T-helper 1 cell (primary cell): ENCODE measurements at places on chromosomes 5 and 9.

- DNase-seq, result no peak
These were observed 101.1 kb downstream of the APBA1 start for GRCh38 chr9:69571032-69571431.

GRCh38 chr5:59760785-59761348 lies 132.7 kb downstream of the PDE4D start:
- DNase-seq, result no peak

GRCh38 chr9:85089188-85089969 lies 419.9 kb downstream of the NTRK2 start:
- no peak for DNase-seq

- DNase-seq, result no peak
These were observed 144.4 kb downstream of the ARHGEF28 start for GRCh38 chr5:73770172-73771025.

GRCh38 chr5:8445139-8445538 lies 576.2 kb downstream of the MTRR start:
- no peak for DNase-seq

GRCh38 chr9:69389437-69389995 lies 64.5 kb downstream of the ENTREP1 start:
- DNase-seq, result no peak

- no peak for DNase-seq
These were observed 10.4 kb upstream of the PPARGC1B start for GRCh38 chr5:149719666-149720065.

DNA sequence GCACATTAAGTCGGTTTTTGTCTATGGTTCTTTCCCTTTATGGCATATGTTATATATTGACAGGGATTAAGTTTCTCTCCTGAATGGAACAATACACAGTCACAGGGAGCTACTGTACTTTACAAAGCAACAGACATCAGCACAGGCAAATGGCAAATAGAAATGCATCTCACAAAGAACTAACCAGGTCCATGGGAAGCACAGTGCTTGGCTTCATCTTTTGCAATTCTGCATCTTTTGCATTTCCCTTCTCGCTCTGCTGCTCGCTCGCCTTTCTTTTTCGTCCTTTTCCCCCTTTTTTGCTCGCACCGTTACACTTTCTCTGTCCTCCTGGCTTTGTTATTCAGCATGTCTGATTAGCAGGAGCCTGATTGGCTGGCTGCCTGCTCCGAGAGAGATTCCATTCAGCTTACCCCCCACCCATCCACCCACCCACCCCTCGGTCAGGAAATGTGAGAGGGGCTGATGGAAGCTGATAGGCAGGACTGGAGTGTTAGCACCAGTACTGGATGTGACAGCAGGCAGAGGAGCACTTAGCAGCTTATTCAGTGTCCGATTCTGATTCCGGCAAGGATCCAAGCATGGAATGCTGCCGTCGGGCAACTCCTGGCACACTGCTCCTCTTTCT lies at the start of gene ADAMTSL1:
ADAMTSL1 (plus strand) TSS at position 502 of the 628 bp plus-strand sequence; CDS start at position 582, 80 bp downstream.
- DNase-seq, result no peak

DNA sequence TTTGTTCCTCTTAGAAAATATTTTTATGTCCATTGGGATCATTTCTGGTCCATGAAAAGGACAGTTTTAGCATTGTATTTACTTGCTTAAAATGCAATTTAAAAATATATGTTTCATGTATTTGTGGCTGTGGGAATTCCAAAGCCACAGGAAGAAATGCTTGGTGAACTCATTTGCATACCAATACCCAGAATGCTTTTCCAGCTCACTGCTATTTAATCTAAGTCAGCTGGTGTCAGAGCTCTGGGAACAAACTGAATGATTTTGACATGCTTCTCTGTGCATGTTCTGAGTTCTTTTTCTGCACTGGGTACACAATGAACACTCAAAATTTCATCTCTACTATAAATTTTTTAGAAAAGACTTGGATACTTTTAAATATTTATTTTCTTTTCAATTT lies 482.8 kb upstream of the ARRDC3 start:
- no peak for DNase-seq

- no peak for DNase-seq
These were observed 436.7 kb downstream of the ZSWIM6 start for GRCh38 chr5:61768692-61769281.

DNA sequence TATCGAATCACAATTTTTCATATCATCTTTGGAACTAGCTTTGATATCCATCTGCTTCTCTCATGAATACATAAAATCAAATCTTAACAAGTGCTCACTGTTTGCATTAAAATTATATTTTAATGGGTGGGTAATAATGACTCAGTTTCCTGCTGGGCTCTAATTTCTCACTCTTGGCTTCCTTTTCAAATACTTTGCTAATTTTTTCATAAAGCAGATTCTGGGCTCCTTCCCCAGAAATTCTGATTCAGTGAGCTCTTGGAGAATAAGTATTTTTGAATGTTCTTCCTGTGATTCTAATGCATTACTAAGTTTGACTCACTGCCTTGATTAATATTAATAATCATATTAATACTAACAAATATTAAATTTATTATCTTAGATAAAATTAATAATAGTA lies 48.9 kb downstream of the YIPF5 start:
- no peak for DNase-seq

DNA sequence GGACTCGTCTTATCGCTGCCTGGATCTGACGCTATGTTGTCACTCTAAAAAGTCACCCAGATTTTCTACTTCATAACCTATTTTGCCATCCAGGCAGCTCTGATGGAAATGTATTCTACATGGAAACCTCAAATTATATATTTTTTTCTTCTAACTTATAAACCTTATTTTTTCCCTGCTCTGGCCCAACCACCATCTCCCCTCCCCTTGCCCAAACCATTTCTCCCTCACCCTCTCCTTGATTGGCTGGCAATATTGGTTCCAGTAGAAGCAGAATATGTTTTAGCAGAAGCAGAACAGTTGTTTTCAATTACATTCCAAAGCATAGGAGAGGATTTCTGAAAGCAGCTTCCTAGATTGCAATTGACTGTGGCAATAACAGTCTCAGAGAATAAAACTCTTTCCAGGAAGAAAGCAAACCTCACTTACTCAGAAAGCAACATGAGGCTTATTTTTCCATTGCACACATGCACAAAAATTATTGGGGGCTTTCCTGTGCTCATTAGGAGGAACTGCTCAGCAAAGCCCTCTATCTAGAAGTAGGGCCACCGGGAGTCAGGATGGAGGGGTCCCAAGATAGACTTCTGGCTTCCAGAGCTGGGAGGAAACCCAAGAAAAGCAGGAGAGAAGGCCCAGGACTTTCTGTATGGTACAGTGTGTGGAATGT lies 191.8 kb downstream of the ESM1 start:
- no peak for DNase-seq

DNA sequence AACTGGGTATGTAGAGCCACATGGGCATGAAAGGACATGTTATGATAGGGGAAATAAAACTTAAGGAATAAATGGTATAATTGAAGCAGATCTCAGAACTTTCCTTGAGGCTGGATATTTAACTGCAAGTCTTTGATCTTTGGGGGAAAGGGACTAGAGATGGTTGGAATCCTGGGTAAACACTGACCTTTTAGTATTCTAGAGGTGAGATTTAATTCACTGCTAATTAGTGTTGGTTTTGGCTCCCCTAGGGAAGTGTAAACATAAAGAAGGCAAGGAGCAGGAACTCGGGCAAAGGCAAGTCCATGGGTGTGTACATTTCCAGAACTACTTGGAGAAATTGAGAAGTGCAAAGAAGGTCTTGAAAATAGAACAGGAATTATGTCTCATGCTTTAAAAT lies 16.6 kb downstream of the NIM1K start:
- DNase-seq, result no peak

GRCh38 chr5:73901455-73901854 lies 275.5 kb downstream of the ARHGEF28 start:
- no peak for DNase-seq

DNA sequence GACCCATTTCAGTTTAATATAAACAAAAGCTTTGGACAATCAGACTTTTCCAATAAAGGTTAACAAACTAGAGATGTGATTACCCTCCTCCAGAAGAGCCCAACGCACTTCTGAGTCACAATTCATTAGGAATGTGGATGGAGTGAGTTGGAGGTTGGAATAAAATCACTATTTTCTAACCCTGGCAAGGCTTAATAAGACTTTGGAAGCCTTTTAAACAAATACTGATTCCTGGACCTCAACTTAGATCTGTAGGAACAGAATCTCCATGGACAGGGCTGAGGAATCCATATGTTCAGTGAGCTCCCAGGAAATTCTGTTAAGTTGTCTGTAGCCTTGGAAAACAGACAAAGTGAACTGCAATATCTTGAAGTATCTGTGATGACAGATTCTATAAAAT lies 233.5 kb upstream of the ELL2 start:
- DNase-seq, result no peak

DNA sequence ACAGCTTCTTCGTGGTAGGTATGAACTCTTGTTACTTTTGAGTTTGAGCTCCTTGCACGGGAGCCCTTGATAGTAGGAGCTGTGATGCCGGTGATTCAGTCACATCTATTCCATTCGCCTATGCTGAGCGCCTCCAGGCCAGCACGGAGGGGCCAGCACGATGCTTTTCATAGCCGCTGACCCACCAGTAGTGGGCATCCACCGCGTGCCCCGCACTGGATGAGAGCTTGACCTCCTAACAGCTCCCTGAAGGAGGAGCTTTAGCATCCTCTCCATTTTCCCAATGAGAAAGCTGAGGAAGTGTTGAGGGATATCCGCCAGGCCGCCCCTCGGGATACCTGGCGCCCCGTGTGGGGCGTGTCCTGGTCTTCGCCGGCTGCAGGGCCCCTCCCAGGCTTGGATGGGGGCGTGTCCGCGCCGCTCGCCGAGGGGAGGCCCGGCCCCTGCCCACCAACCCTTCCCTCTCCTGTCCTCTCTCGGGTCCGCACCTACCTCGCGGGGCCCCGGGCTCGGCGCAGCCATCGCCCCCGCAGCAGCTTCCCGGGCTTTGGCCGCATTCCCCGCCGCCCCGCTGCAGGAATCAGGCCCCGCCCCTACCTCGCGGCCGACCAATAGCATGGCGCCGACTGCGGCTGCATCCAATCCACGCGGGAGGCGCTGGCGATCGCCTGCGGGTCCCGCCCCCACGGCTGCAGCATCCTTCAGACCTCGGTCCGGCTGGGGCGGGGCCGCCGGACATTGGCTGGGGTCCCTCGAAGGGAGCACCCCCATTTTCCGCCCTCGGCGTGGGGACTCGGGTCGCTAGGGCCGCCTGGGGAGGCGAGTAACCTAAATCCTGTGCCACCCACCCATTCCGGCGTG lies at the start of gene PIP5KL1:
PIP5KL1 (minus strand) TSS at position 547 of the 861 bp plus-strand sequence; CDS start at position 522, 25 bp downstream.
- DNase-seq, result peak; percentile 66

- DNase-seq, result no peak
These were observed 52.1 kb upstream of the EQTN start for GRCh38 chr9:27348785-27349697.

GRCh38 chr5:64807520-64807919 lies 38.8 kb downstream of the CWC27 start:
- DNase-seq, result no peak

DNA sequence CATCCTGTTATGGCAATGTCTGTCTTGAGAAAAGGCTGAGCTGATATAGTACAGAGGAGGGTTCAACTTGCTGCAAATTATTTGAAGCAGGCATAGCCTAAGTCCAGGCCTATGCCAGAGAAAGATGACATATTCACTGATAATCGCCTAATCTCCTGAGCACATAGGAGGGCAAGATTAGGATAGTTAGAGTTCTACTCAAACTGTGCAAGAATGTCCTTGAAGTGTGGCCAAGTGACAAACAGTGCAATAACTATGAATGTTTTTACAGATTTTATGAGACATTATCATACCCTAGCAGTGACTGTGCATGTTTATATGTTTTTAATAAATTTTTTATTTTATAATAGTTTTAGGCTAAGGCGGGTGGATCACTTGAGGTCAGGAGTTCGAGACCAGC lies 96.2 kb downstream of the TSSK1B start:
- no peak for DNase-seq

GRCh38 chr5:75324791-75325190 lies 12.2 kb upstream of the HMGCR start:
- DNase-seq, result no peak

DNA sequence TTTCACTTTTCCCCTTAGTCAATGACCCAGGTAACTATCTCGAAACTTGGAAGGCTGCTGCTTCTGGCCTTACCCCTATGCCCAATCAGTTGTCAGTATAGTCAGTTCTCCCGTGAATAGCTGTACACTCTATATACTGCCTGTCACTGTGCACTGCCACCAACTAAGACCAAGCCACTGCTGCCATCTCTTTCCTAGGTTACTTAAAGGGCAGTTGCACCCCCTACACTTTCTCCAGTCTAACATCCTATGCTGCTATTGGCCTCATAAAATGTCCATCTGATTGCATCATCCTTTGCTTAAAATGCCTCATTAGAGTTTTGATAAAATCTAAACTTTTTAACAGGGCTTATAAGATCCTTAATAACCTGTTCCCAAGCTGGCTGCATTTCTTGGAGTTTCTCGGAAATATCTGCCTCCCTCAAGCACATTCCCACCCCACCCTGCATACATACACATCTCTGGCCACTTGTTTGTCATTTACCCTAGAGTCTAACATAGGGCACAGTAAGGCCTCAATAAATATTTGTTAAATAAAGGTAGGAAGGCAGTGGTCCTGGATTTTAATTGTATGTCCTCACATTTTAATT lies 32.8 kb upstream of the TNFAIP8 start:
- no peak for DNase-seq

GRCh38 chr5:43357067-43357466 lies 43.9 kb upstream of the HMGCS1 start:
- DNase-seq, result no peak

DNA sequence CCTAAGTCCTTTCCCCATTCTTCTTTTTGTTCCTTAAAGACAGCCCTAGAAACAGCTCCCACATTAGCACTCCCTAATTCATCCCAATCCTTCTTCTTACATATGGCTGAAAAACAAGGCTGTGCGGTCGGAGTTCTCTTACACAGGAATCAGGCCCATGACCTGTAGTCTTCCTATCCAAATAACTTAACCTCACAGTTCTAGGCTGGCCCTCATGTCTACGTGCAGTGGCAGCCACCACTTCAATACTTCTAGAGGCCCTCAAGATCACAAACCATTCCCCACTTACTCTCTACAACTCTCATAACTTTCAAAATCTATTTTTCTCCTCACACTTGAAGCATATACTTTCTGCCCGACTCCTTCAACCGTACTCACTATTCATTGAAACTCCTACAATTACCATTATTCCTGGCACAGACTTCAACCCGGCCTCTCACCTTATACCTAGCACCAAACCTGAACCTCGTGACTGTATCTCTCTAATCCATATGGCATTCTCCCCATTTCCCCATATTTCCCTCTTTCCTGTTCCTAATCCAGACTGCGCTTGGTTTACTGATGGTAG lies 59.3 kb downstream of the RAPGEF6 start:
- DNase-seq, result no peak
